Psoas muscle (tissue), 8 donors: ENCODE measurements at places on chromosomes 4 and X. TPM values are rescaled to one million over a fixed set of nuclear protein-coding genes. Genes with fewer than 3 reads are reported as not detected.
A peak's percentile ranks its signal among the peaks of the same experiment; 100 is the strongest.

DNA sequence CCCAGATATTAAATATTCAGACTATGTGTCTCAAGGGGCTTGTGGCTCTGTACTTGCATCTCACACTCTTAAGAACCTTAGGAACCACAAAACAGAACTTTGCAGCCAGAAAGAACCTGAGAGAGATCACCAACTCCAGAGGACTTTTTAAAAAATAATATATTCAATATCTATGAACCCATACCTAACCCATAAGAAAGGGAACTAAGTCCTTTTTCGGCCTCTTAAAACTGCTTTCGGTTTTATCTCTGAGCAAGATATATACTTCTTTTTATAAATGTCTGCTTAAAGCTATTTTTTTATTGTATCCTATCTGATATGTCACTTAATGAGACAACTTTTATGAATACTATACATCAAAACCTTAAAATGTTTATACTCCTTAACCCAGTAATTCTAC is 10.9 kb downstream of the SMARCA1 start:
- no peak for DNase-seq

DNA sequence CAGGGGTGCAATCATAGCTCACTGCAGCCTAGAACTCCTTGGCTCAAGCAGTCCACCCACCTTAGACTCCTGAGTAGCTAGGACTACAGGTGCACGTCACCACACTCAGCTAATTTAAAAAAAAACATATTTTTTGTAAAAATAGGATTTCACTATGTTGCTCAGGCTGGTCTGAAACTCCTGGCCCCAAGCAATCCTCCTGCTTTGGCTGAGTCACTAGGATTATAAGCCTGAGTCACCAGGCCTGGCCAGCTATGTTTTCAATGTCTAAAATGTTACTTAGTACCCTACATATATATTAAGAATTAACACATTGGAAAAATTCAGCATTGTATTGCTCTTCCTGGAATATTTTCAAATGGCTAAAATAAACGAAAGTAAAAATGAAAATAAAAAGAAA is 37.5 kb downstream of the PNPLA4 start:
- no peak for DNase-seq

GRCh38 chr4:47213971-47214370 is 182.6 kb downstream of the GABRB1 start:
- no peak for DNase-seq

DNA sequence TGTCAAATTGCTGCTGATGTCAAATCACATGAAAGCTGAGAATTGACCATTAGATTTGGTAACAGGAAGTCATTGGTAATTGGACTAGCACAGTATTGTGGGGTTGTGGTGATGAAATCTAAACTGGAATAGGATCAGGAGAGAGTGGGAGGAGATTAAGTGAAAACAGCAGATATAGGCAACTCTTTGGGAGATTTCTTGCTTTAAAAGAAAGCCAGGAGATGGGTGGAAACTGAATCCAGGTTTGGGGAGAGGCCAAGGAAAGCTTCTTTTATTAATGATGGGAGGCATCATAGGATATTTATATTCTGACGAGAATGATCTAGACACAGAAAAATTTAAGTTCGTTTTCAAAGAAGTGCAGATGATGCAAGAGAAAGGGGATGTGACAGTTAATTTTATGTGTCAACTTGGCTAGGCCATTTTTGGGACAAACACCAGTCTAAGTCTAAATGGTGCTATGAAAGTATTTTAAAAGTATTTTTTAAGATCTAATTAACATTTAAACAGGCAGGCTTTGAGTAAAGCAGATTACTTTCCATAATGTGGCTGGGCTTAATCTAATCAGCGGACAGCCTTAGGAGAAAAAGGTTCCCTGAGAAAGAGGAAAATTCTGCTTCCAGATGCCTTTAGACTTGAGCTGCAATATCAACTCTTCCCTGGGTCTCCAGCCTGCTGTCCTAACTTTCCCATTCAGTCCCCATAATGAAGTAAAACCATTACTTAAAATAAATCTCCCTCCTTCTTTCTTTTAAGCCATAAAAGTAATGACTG is 24.7 kb downstream of the SEC24D start:
- no peak for DNase-seq

- DNase-seq: no peak
These were observed 24.1 kb downstream of the SH3KBP1 start for GRCh38 chrX:19863212-19863856.

- DNase-seq: no peak
These were observed 105.3 kb downstream of the SPCS3 start for GRCh38 chr4:176425035-176425434.

DNA sequence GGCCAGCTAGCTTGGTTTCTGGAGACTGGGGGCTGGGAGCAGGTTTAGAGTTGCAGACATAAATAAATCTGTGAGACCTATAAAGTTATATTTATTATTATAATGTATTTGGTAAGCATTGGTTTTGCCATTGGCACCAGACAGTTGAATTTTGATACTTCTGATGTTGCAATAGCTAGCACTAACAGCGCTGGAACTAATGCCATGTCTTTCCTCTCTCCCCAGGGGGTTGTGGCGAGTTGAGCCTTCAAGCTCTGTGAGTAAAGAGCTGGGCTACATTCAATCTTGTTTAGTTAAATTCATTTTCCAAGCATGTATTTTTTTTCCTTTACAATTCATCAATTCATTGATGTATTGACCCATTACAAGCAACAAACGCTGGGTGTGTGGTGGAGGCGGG is 358.7 kb upstream of the NR3C2 start:
- DNase-seq: peak; percentile 54

GRCh38 chrX:102765217-102765616 is 44.7 kb downstream of the GPRASP3 start:
- DNase-seq: peak; percentile 21

DNA sequence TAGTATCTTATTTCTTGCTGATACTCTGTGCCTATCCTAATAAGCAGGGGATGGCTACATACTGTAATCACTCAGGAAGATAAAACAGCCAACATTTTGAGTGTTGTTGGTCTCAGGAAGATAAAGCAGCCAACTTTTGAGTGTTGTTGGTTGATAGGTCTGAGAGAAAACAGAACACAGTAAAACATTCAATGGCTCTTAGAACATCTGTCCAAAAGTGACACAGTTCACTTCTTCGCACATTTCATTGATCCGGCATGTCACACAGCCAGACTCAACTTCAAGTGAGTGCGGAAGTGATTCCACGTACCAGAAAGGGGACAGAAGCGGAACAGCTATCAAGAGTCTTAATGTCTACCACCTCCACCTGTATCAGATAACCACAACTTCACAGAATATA is 87.3 kb upstream of the DMD start:
- no peak for DNase-seq

GRCh38 chr4:121479808-121480207 is 99.0 kb upstream of the QRFPR start:
- no peak for DNase-seq

DNA sequence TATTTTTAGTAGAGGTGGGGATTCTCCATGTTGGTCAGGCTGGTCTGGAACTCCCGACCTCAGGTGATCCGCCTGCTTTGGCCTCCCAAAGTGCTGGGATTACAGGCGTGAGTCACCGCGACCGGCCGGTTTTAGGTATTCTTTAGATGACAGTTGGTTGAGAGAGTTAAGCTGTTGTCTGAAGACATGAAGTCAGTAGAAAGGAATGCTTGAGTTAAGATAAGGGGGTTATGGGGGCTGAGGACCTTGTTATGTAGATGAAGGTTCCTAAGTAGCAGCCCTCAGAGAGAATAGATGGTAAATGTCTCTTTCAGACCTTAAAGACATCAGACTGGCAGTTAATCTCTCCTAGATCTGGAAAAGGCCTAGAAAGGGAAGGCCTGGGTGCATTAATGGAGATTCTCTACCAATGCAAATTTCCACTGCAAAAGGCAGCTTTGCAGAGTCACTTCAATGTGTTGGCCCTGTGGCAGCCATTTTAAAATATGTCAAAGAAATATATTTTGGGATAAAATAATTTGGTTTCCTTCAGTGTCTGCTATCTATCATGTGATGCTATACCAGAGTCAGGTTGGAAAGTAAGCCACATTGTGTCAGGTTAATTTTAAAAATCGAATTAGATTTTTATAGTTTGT is 6.4 kb upstream of the ZNF674 start:
- no peak for DNase-seq

GRCh38 chr4:16524911-16525554 is 298.8 kb upstream of the TAPT1 start:
- DNase-seq: no peak

DNA sequence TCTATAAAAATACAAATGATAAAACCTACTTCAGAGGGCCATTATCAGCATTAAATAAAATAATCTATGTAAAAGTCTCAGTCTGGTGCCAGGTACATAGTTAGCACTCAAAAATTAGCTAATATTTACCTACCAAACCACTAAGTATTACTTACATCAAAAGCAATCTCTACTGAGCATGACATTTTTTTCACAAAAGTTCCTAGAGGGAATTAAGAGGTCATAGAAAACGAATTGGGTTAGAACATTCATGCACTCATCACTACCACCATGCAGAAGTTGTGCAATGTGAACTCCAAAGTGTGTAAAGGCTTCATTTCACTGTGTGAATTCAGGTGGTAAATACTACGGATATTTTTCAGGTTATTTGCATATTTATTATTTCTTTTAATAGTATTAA is 209.5 kb upstream of the FGF13 start:
- DNase-seq: no peak

DNA sequence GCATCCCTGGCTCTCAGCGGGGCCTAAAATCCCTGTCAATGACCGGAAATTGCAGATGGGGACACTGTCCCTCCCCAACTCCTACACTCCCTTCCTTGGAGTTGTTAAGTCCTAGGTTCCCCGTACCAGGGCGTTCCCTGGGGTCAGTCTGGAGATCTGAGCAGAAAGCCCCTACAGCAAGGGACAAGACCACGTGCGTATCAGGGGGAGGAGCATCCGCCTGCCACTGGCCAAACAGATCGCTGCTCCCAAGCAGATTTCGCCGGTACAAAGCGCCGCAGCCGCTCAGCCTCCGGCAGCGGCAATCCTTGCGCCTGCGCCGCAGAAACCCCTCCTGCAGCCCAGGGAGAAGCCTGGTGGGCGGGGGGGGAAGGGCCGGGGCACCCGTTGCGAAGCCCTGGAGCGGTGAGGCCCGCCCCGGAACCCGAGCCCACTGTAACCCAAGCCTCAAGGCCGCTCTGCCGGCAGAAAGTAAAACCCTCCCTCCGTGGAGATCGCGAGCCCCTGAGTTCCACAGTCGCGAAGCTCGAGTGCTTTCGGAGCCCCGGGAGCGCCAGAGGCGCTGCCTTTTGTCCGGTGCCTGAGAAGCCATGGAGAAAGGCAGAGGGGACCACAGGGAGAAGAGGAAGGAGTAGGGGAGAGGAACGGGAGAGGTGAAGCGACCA is 2.7 kb downstream of the CRMP1 start:
- no peak for DNase-seq

- no peak for DNase-seq
These were observed 11.6 kb downstream of the SYTL4 start for GRCh38 chrX:100720301-100720700.

DNA sequence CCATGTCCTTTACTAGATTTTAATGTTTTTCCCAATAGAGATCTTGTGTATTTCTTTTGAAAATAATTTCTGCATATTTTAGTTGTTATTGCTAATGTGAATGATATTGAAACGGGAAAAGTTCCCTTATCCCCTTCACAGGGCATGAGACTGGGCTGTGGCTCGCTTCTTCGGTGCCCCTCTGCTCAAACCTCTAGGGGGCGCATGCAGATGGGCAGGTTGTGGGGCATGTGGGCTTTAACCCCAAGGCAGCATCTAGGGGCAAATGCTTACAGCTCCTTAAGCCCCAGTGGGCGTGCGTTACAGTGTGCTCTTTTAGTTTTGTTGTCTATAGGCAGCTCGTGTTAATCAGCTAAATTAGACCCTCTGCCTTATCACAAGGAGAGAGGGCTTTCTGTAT is 194.7 kb downstream of the OPHN1 start:
- DNase-seq: no peak

DNA sequence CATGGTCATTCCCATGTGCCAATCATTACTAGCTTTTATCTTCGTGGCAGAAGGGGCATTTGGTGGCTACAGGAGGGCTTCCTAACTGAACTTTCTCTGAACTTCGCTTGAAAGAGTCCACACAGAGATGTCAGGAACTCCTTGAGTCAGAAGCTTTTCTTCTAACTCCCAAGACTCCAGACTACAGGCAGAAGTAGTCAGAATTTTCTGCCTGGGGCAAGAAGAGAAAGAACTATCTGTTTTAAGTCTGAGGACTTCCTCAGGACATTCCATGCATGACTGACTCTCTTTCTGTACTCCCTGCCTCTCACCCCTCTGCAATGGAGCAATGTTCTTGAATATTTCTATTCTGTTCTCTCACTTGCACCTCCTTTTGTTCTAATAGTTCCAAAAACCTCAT is 170.5 kb upstream of the TBC1D9 start:
- DNase-seq: no peak

GRCh38 chr4:153156263-153156662 is 48.0 kb upstream of the TRIM2 start:
- DNase-seq: no peak

DNA sequence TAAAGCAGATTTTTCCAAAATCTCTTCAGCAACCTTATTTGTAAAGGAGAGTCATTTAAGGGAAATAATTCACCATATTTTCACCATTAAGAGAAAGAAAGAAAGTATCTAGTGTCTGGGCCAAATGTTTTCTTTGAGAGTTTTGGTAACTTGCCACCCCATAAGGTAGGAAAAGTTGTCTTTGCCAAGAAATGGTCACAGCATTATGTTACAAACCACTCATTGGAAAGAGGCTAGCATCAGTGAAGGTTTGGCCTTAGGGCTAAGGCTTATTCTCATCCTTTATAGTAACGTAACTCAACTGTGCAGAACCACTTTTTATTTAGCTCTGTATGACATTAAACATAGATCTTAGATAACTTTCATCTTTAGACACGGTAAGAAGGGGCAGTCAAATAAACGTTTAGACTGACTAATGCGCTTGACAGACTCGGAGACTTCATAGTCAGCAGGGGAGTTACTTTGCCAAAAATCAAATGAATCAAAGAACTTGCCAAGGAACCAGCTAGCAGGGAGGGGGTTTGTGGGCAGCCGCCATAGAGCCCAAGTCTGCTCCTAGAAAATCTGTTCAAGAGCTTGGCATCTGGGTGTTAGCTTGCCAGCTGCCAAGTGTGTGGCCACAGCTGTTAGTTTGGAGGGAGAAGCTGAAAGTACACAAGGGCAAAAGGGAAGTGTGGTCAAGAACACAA is 182.8 kb upstream of the GRID2 start:
- peak; percentile 14 for DNase-seq

DNA sequence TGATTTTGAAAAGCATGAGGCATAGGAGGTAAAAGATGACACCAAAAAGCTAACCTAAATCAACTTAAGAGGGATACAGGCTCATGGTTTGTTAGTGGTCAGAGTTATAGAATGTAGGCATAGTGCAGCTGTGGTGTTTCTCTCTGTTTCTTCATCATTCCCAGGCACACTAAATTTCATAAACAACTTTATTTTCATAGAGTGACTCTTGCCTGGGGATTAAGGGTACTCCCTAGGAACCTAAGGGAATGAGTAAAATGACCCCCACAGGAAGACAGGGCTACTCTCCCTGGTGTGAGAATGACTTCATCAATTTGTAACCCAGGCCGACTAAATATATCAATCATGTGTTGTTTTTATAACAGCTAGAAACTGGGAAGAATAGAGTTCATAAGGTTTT is 11.1 kb downstream of the FABP2 start:
- DNase-seq: no peak

- no peak for DNase-seq
These were observed 90.7 kb upstream of the IGFBP7 start for GRCh38 chr4:57200799-57201327.

APBB2 gene
- polyA plus RNA-seq: 3.2 TPM

UGT2B15 gene
- polyA plus RNA-seq: not detected

CCDC160 gene
- polyA plus RNA-seq: not detected

MAGEE1 gene
- polyA plus RNA-seq: 0.34 TPM

XAGE3 gene
- not detected for polyA plus RNA-seq

SHOX gene
- not detected for polyA plus RNA-seq

VCX2 gene
- polyA plus RNA-seq: not detected

CPE gene
- polyA plus RNA-seq: 10.1 TPM

CTAG1A gene
- polyA plus RNA-seq: not detected
